ENCODE measurements at places on chromosomes 7 and 10.

DNA sequence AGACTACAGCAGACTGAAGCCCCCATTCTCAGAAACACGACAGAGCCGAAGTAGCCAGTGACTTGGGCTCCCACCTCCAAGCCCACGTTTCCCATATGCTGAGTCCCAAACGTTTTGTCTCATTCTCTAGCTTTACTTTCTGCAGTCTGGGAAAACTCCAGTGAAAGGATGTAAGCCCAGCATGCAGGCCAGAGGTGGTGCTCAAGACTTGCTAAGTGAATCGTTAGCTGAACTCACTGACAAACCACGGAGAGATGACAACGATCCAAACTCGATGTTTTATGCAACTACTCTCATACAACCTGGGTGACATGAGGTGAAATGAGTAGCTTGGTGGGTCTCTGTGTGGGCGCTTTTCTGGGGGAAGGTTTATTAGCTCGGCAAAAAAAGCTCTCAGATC is 731.8 kb downstream of the SUGCT start:
- DNase-seq: no peak

GRCh38 chr10:133465950-133466474 is 12.3 kb downstream of the SCART1 start:
- DNase-seq: no peak

DNA sequence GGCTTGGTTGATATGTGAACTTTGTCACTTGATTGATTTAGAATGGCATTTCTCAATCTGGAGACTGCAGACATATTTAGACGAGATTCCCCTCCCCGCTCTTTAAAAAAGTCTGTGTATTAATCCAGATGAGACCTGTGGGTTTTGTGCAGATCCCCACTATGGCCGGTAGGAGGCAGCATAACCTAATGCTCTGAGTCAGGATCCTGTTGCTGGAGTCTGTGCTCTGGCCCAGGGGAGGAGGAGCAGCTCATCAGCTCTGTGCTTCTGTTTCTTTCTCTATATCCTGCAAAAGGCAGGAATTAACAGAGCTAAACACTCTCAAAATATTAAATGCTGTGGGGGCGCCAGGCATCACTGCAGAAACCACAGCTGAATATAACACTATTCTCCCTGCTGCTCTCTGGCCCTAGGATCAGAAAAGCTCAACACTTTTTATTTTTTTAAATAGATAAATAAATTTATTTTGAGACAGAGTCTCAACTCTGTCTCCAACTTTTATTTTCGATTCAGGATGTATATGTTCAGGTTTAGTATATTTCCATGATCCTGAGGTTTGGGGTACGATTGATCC is 23.9 kb upstream of the SEPHS1 start:
- DNase-seq: peak; percentile 58

- DNase-seq: no peak
Observed at GRCh38 chr10:93821051-93821772, 63.5 kb downstream of the LGI1 start.

DNA sequence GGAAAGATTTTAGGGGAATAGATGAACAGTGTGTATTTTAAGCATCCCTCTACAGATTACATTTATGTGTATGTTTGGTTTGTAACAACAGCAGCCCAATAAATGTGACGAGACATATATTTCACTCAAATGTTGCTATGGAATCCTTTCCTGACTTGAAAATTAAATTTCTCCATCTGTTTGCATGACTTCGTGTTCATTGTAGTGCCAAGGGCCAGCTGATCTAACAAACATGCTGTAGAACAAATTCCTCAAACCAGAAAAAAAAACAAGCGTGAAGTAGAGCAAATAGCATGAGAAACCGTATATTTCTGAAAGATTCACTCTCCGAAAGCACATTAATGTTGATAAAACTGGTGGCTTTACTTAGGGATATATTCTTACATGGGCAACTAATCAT is 87.8 kb downstream of the NRCAM start:
- no peak for DNase-seq

GRCh38 chr10:104069613-104070012 is 16.1 kb downstream of the COL17A1 start:
- DNase-seq: no peak

DNA sequence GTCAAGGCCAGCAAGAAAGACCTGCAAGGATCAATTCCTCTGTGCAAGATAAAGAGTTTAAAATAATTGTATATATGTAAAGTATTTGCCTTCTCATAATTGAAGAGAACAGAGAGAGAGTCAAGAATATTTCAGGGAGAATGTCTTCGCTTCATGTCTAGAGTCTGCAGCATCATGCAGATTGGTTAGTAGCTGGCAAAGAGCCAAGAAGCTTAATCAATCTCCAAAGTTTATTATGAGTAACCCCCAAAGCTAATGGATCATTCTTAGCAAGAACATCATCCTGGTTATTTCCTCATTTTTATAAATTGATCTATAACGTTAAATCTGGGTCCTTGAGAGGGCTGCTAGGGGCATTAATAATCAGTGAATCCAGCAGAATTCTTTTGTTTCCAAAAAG is 38.9 kb upstream of the CTBP2 start:
- DNase-seq: no peak

DNA sequence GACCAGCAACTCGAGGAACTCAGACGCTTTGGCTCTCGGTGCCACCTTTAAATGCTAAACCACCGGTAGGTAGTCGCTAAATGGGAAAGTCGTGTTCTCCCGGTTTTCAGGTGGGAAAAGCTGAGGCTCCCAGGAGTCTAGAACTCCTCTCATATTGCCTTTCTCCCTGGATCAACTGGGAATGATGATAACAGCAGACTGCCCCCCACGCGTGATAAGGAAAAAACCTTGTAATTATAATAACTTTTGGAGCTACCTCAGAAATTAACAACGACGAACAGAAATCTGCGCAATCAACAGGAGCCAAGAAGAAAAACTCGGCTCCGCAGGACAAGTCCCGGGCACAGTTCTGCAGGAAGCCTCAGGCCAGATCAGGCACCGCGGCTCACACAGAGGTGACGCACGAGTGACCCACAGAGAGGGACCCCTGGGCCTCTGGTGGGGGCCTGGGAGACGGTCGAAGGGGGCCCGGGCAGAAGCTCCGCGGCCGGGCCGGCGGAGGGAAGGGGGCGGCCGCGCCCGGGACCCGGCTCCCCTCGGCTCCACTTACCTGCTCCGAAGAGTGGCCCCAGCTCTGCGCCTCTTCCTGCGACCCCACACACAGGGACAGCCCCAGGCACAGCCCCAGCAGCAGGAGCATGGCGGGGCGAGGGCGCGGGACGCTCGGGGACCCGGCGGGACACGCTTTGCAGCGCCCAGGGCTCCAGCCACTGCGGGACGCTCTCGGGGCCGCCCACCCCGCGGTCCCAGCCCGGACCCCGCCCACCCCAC is at the start of gene ITIH5:
ITIH5 (minus strand) TSS at position 714 of the 771 bp plus-strand sequence; CDS start at position 640, 74 bp downstream.
- DNase-seq: no peak

- no peak for DNase-seq
Observed at GRCh38 chr7:88357781-88358525, 51.3 kb upstream of the STEAP4 start.

DNA sequence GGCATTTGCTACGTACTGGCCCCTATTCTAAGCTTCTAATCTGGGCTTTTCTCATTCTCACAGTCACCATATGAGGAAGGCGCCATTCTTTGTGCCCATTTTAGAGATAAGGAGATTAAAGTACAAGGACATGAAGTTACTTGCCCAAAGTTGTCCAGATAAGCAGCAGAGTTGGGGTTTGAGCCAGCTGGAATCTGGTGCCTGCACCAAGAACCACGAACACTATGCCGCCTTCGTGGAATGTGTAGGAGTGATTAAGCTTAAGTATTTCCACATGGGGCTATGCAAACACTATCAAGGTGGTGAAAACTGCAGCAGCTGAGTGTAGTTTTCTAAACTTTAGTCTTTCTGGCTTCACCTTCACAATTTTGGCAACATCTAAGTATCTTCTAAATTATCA is 342.7 kb upstream of the ETV1 start:
- DNase-seq: no peak

DNA sequence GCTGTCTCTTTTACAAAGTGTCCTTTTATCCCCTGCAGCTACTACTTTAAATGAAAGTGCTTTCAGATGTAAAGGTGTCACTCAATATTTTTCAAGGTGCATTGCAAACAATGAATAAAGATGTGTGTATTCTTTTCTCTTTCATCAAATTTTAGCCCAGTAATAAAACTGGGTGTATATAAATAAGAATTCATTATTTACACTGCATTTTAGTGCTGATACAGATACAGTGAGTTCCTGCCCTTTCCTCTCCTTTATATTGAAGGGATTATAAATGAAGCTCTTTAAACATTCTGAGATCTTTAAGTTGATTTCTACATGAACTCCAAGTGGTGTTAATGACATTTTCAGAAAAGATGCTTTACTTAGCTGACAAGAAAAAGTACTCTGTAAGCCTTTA is 517.5 kb downstream of the PHTF2 start:
- no peak for DNase-seq

DNA sequence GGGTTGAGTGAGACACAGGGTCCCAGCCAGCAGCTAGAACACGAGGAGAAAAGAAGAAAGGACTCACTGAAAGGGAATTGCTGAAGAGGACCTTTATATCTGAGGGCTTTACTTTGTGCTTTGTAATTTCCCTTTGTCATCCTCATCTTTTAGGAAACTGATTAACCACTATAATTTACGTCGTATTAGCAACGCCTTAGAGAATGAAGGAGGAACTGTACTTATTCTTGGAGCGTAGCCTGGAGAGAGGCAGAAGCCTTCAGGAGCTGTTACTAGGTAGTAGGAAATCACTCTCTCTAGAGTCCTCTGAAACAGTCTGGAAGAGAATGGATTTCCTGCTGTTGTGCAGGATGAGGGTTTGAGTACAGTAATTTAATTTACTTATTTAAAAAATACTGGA is 101.0 kb upstream of the STEAP1B start:
- DNase-seq: no peak

DNA sequence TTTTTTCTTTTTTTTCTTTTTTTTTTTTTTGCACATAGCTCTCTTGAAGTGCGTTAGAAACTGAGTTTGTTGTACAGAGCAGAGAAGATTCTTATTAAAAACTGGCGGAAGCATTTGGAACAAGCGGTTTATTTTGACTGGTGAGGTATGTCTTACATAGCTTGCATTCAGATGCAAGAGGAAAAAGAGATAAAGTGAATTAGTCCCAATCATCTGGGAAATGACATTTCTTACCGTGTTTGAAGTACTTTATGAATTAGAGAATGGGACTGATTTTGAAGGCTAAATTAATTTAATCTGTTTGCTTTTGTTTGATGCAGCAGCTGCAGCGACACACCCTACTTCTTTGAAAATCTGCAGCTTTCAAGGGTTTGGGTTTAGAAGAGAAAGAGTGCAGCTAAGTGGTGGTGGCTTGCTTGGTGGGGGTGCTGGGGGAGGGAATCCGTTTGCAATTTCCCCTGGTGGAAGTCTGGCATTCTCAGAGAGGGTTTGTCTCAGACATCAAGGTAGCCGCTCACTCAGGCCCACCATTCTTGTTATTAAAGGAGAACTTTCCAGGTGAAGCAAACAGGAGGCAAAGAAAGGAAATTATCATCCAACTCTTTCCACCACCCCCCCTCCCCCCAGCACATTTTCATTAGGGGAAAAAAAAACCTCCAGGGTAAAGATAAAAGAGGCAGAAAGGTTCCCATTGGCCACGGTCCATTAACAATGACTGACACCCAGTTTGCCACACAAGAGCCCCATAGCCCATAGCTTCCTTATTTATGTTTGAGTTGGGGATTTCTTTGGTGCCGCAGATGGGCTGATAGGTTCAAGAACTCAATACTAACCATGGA is 231.7 kb downstream of the SKIDA1 start:
- no peak for DNase-seq

- DNase-seq: no peak
Observed at GRCh38 chr10:48744587-48744986, 59.9 kb downstream of the WDFY4 start.

GRCh38 chr10:124955868-124956267 is 13.9 kb downstream of the ZRANB1 start:
- DNase-seq: no peak

DNA sequence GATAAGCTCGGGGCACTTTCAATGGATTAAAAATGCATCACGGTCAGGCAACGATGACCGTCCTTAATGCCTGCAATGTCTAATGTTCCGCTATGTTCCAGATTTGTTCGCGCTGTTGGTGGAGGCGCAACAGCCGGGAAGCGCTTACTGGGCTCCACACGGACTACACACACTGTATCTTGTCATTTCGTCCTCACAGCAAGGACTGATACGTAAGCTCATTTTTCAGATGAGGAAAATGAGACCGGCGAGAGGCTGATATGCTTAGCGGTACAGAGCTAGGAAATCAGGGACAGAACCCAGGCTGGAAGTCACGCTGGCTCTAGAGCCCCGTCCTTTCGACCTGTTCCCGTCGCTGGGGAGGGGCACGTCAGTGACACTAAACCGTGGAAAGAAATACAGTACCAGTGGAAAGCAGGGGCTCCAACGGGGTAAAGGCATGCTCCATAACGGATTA is 670 bp downstream of the TPK1 start:
- DNase-seq: peak; percentile 39

GRCh38 chr10:33067481-33067880 is 109.5 kb upstream of the ITGB1 start:
- no peak for DNase-seq

- DNase-seq: no peak
Observed at GRCh38 chr7:151433721-151434400, 6.1 kb downstream of the CRYGN start.

GRCh38 chr7:45407730-45408408 is 166.3 kb upstream of the ADCY1 start:
- no peak for DNase-seq

DNA sequence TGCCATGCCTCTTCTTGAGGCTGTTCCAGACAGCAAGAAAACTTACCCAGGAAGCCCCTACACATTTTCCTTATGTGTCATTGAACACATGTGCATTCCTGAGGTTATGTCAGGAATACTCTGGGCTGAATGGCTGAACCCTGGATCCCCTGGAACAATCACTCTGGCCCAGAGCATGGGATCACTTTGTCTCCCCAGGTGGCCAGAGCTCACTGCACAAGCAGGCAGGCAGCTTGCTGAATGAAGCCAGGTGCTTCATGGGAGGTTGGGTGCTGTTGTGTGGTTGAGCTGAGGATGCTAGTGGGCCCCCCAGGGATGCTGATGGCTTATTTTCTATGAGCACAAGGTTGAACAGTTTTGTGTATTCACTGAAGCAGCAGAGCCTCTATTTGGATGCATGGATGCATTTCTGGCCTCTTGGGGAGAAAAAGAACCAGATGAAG is 54.7 kb upstream of the NPTX2 start:
- no peak for DNase-seq

DNA sequence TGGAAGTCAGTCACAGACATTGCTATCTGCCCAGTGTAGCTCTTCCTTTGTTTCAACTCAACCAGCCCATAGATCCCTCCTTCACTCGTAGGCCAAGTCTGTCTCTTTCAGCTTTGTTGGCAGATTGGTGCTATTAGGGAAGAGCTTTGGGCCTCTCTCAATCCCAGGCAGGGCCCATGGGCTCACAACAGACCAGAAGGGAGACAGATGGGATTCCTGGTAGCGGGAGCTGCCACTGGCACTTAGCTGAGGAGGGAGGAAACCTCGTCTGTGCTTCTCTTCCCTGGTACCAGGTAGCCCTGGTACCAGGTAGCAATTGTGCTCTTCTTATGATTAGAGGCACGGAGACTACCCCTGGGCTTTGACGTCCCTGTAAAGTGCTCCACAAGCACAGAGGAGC is 592.0 kb downstream of the TYW1 start:
- DNase-seq: no peak

Data from CD4-positive, alpha-beta T cell treated with Interleukin-6 at 100 ng/mL for 8 hours (primary cell).